Erythroblast (primary cell): ENCODE measurements at places on chromosomes 6 and 20.

DNA sequence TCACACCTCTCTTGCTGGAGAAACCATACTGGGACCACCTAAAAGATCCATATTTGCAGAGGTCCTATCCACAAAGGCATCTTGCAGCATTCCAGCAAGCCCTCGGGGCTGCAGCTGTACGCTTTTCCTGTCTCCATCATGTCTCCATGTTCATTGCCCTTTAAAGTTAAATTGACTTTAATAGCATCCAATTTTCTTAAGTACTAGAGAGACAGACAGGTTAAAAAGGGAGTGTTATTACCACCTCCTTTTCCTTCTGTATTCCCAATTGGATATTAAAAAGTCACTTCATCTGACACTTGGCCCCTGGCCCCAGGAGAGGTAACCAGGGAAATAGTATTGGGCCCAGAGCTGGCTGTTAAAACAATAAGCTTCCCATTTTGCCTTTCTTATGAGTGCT lies 178.6 kb downstream of the UNC5CL start:
- DNase-seq: no peak

DNA sequence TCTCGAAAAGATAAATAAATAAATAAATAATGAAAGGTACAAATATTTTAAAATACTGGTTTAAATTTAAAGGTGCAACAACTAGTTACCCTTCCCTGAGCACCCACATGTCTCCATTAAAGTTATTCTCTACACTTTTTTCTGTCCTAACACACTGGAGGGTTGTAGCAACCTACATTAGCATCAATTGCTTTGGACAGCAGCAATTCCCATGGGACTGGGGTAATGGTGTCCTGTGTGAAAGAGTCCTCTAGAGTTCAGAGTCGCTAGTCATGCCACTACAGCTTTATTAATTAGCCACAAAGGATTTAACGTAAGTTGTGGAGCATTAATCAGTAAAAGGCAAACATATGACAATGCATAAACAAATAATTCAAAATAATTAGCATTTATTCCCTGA lies 14.1 kb upstream of the CD24 start:
- no peak for DNase-seq

GRCh38 chr20:50242863-50243609 lies 52.4 kb downstream of the CEBPB start:
- no peak for DNase-seq

- peak; percentile 11 for DNase-seq
Observed at GRCh38 chr6:32355018-32355417, 16.7 kb downstream of the TSBP1 start.

- DNase-seq: no peak
Observed at GRCh38 chr6:80622641-80623040, 516.2 kb downstream of the BCKDHB start.
